ENCODE measurements at places on chromosomes 4 and X. TPM values are rescaled to one million over a fixed set of nuclear protein-coding genes. Genes with fewer than 3 reads are reported as not detected.

Gene MAP7D3
- polyA plus RNA-seq, result 17.4 TPM

Gene PROM1
- polyA plus RNA-seq, result 58.5 TPM

Gene CBLL2
- not detected for polyA plus RNA-seq

Gene DLG3
- 5.3 TPM for polyA plus RNA-seq

Gene ZFP42
- polyA plus RNA-seq, result 0.23 TPM

Gene IL21
- not detected for polyA plus RNA-seq

GRCh38 chr4:184293552-184293951, 75.9 kb upstream of the ENPP6 start:
- DNase-seq, result peak; percentile 77

GRCh38 chr4:36921476-36922216, 322.9 kb upstream of the NWD2 start:
- DNase-seq, result no peak

DNA sequence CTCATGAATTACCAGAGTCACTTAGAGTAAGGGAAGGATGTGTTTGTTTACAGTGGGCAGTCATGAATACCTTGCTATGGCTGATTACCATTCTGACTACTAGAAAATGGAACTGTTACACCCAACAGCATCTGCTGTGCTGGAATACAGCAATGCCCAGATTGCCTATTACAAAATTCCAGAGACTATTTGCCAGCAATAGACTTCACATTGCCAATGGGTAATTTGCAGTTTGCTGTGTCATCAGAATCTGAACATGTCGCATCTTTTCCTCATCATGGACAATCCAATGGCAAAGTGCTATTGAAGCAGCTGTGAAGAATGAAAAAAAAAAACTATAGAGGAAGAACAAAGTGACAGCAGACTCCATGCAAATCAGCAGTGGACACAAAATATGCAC, 356.6 kb downstream of the CXXC4 start:
- DNase-seq, result no peak

DNA sequence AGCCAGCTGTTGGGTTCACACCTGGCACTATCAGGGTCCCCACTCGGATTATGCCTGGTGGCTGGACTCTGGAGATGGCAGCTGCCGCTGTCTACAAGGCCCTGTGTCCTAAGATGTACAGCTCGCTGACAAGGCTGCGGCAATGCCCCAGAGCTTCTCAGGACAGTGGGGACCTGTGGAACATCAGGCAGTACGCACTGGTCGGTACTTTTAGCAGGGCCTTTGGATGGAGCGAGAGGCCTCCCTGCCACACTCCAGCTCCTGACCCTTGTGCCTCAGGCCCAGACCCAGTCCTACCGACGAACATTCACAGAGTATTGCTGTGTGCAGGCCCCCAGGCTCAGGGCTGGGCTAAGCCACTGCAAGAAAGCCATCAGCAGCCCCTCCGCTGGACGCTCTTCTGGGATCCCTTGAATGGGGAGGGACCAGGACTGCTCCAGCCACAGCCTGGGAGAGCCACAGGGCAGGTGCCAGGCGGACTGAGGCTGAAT, 45.7 kb upstream of the HMX1 start:
- no peak for DNase-seq

- DNase-seq, result peak; percentile 63
Measured at GRCh38 chrX:107654872-107655761, 26.8 kb downstream of the PRPS1 start.

- no peak for DNase-seq
Measured at GRCh38 chr4:183755596-183755995, 96.5 kb downstream of the TRAPPC11 start.

- no peak for DNase-seq
Measured at GRCh38 chr4:38591617-38592337, 72.2 kb upstream of the KLF3 start.

DNA sequence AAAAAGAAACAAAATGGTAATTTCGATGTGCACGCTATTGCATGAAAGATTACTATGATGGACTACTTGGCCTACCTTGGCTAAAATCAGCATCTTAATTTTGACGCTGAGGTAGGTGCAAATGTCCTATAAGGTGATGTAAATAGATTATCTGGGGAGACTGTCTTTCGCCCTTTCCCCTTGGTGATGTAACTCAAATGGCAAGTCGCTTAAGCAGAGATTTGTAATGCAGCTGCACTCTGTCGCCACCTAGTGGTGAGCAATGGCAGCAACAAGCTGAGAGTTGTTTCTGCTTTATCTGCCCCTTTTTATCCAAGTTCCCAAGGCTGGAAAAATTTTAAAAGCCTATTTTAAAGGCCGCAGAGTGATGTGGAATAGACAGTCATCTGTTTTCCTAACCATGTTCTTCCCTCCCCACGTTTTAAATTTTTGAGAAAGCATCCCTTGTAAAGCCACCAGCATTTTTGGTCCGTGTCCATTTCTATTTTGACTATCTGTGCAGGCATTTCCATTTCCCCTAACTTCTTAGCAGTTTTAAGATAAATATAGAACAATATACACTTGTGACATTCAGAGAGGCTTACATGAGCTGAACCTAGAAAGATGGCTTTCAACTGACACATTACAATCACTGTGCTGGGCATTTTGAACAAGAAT, 62.4 kb upstream of the PDLIM3 start:
- peak; percentile 86 for DNase-seq

DNA sequence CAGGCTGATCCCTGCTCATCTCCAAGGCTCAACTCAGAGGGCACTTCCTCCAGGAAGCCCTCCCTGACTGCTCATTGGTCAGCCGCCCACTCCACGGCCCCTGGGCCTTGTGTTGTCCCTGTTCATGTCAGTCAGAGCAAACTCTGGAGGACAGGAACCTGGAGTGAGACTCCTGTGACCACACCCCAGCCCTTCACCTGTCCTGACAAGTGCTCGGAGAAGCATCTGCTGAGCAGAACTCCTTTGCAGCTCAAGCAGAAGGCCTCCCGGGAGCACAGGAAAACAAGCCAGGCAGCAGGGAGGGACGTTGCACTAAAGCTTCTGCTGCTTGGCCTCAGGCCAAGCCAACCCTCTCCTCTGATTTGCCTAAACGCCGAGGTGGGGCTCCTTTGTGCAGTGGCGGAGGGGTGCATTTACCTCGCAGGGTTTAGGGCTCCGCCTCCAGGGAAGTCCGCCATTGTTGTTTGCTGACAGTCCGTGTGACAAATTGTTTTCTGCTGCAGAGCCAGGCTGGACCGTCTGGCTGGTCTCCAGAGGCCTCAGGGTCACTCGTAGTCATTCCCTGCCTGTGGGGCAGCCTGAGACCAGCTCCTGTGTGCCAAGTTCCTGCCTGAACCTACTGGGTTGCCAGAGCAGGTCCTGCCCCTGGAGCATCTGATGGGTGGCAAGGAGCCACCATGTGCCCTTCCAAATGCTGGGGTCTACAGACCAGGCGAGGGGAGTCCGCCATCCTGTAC, 61.8 kb downstream of the C4orf50 start:
- peak; percentile 32 for DNase-seq

DNA sequence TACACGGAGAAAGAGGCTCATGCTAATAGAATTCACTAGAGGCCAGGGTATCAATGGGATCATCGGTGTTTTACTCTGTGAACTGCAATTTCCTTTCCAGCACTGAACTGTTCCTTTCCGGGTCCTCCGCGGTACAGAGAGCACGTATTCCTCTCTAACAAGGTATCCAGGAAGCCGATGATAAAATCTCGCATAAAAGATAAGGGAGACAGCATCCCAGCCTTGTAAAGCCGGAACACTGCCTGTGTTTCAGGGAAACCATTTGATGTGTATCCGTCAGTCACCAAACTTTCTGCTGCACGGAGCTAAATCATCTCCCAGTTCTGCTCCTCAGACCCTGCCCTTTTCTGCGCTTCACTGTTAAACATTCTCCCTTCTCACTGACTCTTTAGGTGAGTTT, 54.0 kb downstream of the ING2 start:
- DNase-seq, result no peak

DNA sequence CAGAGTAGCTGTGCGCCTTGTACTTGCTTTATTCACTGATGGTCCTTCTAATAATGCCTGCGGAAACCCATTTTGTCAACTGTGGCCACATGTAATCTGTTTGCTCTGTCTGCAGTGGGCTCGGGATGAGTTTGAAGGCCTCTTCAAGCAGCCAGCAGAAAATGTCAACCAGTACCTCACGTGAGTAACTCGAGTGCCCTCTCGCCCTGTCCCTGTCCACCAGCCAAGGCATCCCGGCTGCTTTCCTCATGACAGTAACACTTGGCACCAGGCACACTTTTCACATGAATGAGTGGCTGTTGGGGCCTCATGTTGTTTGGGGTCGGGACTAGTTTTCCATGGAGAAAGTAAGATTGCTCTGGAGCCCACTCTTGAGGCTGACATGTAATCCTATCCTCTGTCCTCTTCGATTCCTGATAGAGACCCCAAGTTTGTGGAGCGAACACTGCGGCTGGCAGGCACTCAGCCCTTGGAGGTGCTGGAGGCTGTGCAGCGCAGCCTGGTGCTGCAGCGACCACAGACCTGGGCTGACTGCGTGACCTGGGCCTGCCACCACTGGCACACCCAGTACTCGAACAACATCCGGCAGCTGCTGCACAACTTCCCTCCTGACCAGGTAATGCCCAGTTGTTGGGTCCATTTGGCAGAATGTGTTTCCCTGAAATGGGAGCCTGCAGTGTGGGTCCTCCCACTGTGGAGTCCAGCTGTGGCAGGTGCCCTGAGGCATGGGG, 8.8 kb upstream of the CDK16 start:
- no peak for DNase-seq

GRCh38 chr4:77922158-77923094, 59.8 kb downstream of the MRPL1 start:
- no peak for DNase-seq

DNA sequence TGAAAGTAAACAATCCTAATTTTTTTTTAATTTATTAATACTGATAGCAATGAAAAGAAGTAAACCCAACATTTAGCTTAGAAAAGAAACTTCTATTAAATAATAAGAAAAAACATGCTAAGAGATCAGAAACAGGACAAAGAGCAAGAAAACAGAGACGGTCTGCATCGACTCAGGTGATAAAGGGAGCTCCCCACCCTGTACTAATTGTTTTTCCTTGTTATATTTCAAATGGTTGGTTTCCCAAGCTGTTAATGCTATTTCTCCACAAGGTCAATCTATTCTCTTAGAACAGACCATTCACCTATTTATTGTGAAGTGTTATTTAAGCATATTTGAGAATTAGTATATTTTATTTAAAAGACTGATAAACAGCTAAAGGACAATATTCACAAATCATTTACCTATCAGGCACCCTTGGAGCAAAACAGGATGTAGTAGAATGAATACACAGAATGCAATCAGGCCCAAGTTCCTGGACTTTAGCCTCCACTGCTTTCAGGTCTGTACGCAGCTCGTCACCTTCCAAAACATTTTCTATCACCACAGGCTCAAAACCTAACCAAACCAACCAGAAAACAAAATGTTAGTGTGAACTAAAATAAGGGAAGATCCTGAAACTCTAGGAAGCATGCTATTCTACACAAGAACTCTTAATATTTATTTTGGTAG, 5.5 kb downstream of the SEPSECS start:
- no peak for DNase-seq

DNA sequence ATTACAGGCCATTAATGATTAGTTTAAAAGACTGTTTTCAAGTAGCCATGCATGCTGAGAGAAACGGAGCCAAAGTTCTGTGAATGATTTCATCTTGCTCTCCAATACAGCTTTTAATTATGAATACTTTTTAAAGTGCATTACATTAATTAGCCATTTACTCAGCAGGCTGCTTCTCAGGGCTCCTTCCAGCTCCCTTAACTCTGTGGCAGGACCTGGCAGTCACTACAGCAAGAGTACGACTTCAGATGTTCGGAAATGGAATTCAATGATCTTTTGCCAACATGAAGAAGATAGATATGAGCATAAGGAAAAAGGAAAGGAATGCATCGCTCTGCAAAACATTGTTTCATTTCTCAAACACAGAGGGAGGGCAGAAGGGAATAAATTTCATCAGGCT, 987.2 kb downstream of the PDHA2 start:
- DNase-seq, result peak; percentile 32

DNA sequence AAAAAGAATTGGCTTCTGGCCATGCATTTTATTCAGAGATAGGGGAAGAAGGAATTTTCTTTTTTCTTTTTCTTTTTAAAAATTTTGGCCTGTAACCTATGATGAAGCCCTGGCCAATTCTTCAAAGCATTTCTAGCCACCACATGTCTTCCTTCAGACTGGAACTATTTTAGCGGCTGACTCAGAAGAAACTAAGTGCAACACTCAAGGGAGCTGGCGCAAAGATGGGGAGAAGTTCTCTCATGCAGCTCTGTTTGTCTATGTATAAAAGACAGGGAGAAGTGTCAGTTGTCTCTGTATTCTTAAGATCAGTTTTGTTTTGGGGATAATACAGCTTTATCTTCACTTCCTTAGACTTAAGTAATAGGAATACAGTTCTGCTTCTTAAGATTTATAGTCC, 46.1 kb downstream of the MBNL3 start:
- peak; percentile 29 for DNase-seq

GRCh38 chr4:145320294-145320693, 139.9 kb upstream of the OTUD4 start:
- DNase-seq, result peak; percentile 41

GRCh38 chr4:150385606-150386005, 196.3 kb upstream of the MAB21L2 start:
- DNase-seq, result peak; percentile 37

- no peak for DNase-seq
Measured at GRCh38 chr4:154984148-154984547, 203.1 kb downstream of the RBM46 start.

DNA sequence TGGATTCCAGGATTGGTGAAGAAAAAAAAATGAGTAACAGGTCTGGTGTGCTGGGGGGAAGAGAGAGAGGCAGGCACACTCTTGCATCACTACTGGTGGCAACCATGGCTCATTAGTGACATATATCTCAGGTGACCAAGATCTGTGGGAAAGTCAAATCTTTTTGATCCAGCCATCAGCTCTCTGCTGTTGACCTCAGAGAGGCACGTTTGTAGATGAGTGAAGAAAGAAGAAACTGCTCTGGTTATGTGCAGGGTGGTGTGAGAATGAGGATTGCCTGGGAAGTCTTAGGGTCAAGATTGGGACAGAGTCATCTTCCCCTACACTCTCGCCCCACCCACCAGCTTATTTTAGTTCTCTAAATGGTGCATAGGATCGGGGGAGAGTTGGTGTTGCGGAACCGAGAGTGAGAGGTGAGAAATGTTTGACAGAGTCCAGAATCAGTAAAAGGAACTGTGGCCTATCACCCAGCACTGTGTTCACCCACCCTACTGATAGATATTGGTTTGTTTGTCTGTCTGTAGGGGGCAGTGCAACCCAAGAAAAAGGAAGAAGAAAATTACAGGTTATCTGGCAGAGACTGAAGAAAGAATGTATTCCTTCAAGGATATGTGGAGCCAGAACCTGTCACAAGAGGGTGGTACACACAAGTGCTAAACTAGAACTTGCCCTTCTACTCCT, 21.9 kb downstream of the ARMCX6 start:
- peak; percentile 81 for DNase-seq

- DNase-seq, result peak; percentile 82
Measured at GRCh38 chr4:8185295-8185694, 13.8 kb upstream of the SH3TC1 start.

Measured in muscle of leg (tissue), 16 donors.